ENCODE measurements at places on chromosomes 6 and 20. TPM values are rescaled to one million over a fixed set of nuclear protein-coding genes. Genes with fewer than 3 reads are reported as not detected.
A peak's percentile ranks its signal among the peaks of the same experiment; 100 is the strongest.

DNA sequence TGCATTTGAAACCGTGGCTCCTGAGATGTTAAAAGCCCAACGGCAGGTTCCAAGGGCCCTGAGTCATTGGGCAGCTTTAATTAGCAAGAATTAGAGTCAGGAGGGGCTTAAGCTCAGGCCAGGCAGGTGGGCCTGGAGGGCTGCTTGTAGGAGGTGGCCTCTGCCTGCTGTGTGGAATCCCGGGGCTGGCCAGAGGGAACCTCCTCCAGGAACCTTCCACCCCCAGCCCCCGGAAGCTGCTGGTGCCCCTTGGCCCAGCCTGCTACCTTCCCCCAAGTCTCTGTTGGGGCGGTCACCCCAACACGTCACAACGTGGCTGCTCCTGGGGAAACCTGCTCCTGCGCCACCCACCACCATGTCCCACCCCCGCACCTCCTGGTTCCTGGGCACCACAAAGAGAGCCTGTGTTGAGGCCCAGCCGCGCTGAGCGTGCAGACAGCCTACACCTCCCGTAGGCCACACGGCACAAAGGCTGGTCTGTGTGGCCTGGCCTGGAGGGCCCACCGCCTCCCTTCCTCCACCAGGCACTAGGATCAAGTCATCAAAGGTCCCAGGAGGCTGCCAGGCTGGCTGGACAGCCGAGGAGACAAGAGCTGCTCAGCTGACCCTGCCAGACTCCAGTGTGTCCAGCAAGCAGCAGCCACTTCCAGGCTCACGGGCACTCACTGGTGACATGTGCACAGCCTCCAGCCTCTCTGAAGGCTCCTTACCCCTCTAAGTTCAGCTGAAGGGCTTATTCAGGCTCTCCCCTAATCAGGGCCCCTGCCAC, 86.3 kb downstream of the SNX5 start:
- peaks cover 15% of the 10 kb centered on the region for H3K4me1 ChIP-seq
- H3K27me3 ChIP-seq = no peaks in the 10 kb centered on the region
- no peaks in the 10 kb centered on the region for H3K36me3 ChIP-seq
- no peak for DNase-seq

- peak overlapping the region; percentile 42 for H3K4me3 ChIP-seq
- peaks cover 29% of the 10 kb centered on the region for H3K4me1 ChIP-seq
- H3K27ac ChIP-seq = peak overlapping the region; percentile 69
- no peak for DNase-seq
- H3K36me3 ChIP-seq = no peaks in the 10 kb centered on the region
These were observed 95.3 kb downstream of the EPB41L2 start for GRCh38 chr6:130967502-130968445.

GRCh38 chr6:130029163-130029562, 10.8 kb downstream of the L3MBTL3 start:
- no peak for DNase-seq
- no peak overlapping the region for H3K4me3 ChIP-seq
- no peak overlapping the region for H3K27ac ChIP-seq
- H3K4me1 ChIP-seq = no peaks in the 10 kb centered on the region
- H3K27me3 ChIP-seq = no peaks in the 10 kb centered on the region

- no peaks in the 10 kb centered on the region for H3K4me1 ChIP-seq
- H3K4me3 ChIP-seq = no peak overlapping the region
- H3K27me3 ChIP-seq = no peaks in the 10 kb centered on the region
- no peak overlapping the region for H3K27ac ChIP-seq
These were observed 67.8 kb downstream of the SYNDIG1 start for GRCh38 chr20:24537210-24537609.

CD2AP gene
- 27.2 TPM for total RNA-seq

GRCh38 chr6:112044196-112044595, 9.7 kb upstream of the CCN6 start:
- H3K27me3 ChIP-seq = no peaks in the 10 kb centered on the region
- H3K27ac ChIP-seq = no peak overlapping the region

- H3K4me3 ChIP-seq = no peak overlapping the region
- H3K4me1 ChIP-seq = no peaks in the 10 kb centered on the region
- H3K36me3 ChIP-seq = no peaks in the 10 kb centered on the region
- H3K27ac ChIP-seq = no peak overlapping the region
These were observed 18.4 kb downstream of the UBE3D start for GRCh38 chr6:83047065-83047754.

PXMP4 gene
- total RNA-seq = 29.4 TPM

ABHD16B gene
- total RNA-seq = not detected

CCM2L gene
- total RNA-seq = 29.2 TPM

- no peak overlapping the region for H3K27ac ChIP-seq
- no peak overlapping the region for H3K4me3 ChIP-seq
- H3K27me3 ChIP-seq = no peaks in the 10 kb centered on the region
These were observed 54.2 kb downstream of the KLHL31 start for GRCh38 chr6:53611342-53611741.

GRCh38 chr6:151300267-151300991, 60.7 kb downstream of the AKAP12 start:
- no peaks in the 10 kb centered on the region for H3K27me3 ChIP-seq
- H3K4me3 ChIP-seq = no peak overlapping the region
- peaks cover 4% of the 10 kb centered on the region for H3K4me1 ChIP-seq
- H3K36me3 ChIP-seq = peaks cover 3% of the 10 kb centered on the region

GRCh38 chr6:130962966-130963365, 100.1 kb downstream of the EPB41L2 start:
- H3K27me3 ChIP-seq = no peaks in the 10 kb centered on the region
- H3K27ac ChIP-seq = no peak overlapping the region
- DNase-seq = no peak

KCNK16 gene
- not detected for total RNA-seq

PREX1 gene
- 145 TPM for total RNA-seq

DNA sequence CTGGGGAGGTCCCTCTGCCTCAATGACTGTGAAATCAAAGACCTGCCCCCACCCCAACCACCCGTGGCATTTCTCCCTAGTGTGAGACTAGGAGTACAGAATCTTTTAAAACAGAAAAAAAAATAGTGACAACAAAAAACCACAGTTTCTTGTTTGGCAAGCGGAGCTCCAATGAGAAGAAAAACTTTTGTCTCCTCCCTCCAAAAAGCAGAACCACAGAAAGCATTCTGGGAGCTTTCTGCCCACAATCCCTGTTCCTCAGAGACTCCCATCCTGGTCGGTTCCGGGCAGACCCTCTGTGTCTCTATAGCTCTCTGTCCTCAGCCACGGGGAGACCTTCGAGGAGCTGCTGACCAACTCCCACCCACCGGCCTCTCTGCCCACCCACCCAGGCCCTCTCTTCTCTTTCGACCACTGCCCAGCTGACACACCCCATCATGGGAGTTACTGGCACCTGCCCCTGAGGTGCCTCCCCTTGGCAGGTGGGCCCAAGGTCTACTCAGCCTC, 4.9 kb downstream of the PREX1 start:
- peak overlapping the region; percentile 95 for H3K27ac ChIP-seq
- H3K4me1 ChIP-seq = peaks cover 47% of the 10 kb centered on the region
- no peak for DNase-seq
- H3K27me3 ChIP-seq = no peaks in the 10 kb centered on the region
- H3K4me3 ChIP-seq = peak overlapping the region; percentile 62

GRCh38 chr6:155055729-155056128, 60.6 kb downstream of the TIAM2 start:
- no peak overlapping the region for H3K27ac ChIP-seq
- H3K36me3 ChIP-seq = no peaks in the 10 kb centered on the region
- no peaks in the 10 kb centered on the region for H3K27me3 ChIP-seq
- DNase-seq = no peak
- no peak overlapping the region for H3K4me3 ChIP-seq

GRCh38 chr6:163717106-163717764, 302.7 kb downstream of the QKI start:
- no peak overlapping the region for H3K27ac ChIP-seq
- peaks cover 8% of the 10 kb centered on the region for H3K4me1 ChIP-seq
- H3K27me3 ChIP-seq = no peaks in the 10 kb centered on the region

DNA sequence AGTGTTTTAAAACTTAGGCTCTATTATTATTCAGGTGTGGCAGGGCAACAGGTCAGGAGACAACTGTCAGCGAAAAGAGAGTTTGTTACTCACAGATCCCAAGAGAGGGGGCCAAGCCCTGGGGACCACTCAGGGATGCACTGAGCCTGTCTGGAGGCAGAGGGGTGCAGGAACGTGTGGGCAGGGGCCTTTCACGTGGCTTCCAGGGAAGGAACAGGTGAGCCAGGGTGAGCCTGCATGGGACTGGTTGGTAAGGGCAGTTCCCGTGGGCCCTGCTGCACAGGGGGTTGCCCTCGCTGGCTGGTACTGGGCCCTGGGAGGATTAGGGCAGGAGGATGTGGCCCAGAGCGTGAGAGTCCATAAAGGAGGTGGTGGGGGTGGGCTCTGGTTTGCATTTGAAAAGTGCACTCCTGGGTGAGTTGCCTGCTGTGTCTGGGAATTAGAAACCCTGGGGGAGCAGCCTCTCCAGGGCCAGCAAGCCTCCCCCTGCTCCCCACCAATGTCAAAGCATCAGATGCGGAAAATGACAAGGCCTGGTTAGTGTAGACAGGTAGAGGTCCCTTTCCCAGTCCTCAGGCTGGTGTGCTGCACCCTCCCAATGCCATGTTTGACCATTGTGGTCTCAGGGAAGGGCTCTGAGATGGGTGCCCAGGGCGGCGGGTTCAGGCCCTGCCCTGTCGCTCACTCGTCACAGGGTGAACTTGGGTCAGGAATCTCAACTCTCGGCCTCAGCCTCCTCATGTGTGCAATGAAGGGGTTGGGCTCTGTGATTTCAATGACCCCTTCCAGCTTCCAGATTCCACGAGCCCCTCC, 127.4 kb upstream of the RPS6KA2 start:
- no peaks in the 10 kb centered on the region for H3K27me3 ChIP-seq
- DNase-seq = no peak
- no peak overlapping the region for H3K27ac ChIP-seq
- H3K4me1 ChIP-seq = peaks cover 6% of the 10 kb centered on the region

DNA sequence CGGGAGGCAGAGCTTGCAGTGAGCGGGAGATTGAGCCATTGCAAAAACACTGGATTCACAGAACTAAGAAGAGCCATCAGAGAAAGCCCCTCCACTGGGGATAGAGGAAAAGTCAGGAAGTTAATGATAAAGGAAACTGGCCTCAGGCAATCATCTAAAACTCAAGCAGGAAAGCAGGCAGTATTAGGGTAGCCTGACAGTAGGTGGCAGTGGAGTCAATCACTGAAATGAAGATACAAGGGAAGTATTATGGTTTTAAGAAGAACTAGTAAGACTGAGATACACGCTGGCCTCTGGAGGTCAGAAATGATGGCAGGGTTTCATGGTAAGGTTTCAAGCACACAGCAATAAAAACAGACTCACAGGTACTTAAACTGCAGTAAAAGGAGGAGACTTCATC, 578.3 kb downstream of the HACE1 start:
- no peak for DNase-seq
- H3K27me3 ChIP-seq = no peaks in the 10 kb centered on the region
- H3K4me1 ChIP-seq = no peaks in the 10 kb centered on the region
- no peak overlapping the region for H3K4me3 ChIP-seq
- no peak overlapping the region for H3K27ac ChIP-seq

- H3K27ac ChIP-seq = no peak overlapping the region
- H3K36me3 ChIP-seq = no peaks in the 10 kb centered on the region
- peaks cover 20% of the 10 kb centered on the region for H3K4me1 ChIP-seq
- DNase-seq = no peak
- H3K4me3 ChIP-seq = no peak overlapping the region
- no peaks in the 10 kb centered on the region for H3K27me3 ChIP-seq
These were observed 501.3 kb upstream of the SULF2 start for GRCh38 chr20:48286601-48287000.

BCKDHB gene
- 12.8 TPM for total RNA-seq

RCAN2 gene
- 14.6 TPM for total RNA-seq

GRCh38 chr20:63941282-63942081, 14.7 kb downstream of the UCKL1 start:
- H3K4me3 ChIP-seq = no peak overlapping the region
- H3K27me3 ChIP-seq = no peaks in the 10 kb centered on the region
- peak; percentile 86 for DNase-seq
- peaks cover 50% of the 10 kb centered on the region for H3K36me3 ChIP-seq
- H3K27ac ChIP-seq = peak overlapping the region; percentile 82

Measured in upper lobe of left lung (tissue), 6 donors.